ENCODE measurements at places on chromosomes 11 and 22. TPM values are rescaled to one million over a fixed set of nuclear protein-coding genes. Genes with fewer than 3 reads are reported as not detected.

Gene KLHL35
- total RNA-seq = 1.5 TPM

Gene ANKK1
- not detected for total RNA-seq

Gene MMP26
- not detected for total RNA-seq

Gene MRGPRF
- 0.09 TPM for total RNA-seq

Gene CCDC117
- total RNA-seq = 7.8 TPM

Gene ASCL2
- total RNA-seq = 0.07 TPM

Gene RAPSN
- not detected for total RNA-seq

Gene TENM4
- total RNA-seq = 0.01 TPM

Gene MS4A7
- not detected for total RNA-seq

Gene FAM83F
- total RNA-seq = not detected

Gene SYCE3
- not detected for total RNA-seq

Gene SMTNL1
- total RNA-seq = not detected

Gene OR8G1
- total RNA-seq = not detected

Gene ALX4
- total RNA-seq = 2.9 TPM

Gene CNTF
- 1.5 TPM for total RNA-seq

Data from A549 treated with GW870086 at 1 μM for 4 hours (cell line).